ENCODE measurements at places on chromosomes 12 and 14.

DNA sequence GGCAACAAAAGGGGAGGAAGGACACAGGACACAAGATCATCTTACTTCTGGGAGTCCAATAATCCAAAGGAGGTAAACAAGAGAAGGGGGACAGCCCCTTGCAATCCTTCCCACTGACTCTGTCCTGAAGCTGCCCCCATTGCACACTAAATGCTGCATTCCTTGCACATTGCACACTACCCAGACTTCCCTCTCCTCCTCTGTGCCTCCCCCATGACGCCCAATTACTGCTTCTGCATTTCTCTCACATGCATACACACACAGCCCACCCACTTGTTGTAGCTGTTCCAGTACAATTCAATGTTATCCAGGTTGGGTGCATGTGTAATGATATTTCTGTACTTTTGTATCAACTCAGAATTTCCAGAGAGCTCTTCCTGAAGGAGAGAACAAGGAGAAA lies 5.5 kb downstream of the NDRG2 start:
- DNase-seq: no peak

- DNase-seq: no peak
These were observed 10.2 kb downstream of the HEATR5A start for GRCh38 chr14:31410048-31410650.

- peak; percentile 52 for DNase-seq
These were observed 18.6 kb upstream of the PRKAB1 start for GRCh38 chr12:119649202-119649808.

- DNase-seq: no peak
These were observed 90.3 kb downstream of the RPS6KA5 start for GRCh38 chr14:90970167-90970600.

DNA sequence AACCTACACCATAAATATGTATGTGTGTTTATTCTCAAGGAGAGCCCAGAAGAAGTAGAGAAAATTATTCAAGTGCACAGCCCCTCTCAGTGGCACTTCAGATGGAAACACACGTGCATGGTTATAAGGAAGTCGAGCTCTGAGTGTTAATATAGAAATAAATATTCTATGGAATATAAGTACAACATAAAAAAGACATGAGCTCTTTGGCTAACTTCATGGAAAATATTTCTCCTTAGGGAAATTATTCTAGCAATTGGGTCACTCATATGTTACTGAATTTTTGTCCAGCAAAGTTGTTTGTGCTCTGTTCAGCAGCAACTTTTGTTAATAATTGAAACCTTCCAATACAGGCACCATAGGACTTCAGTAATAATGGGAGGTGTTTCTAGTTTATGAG lies 939.0 kb downstream of the LRFN5 start:
- DNase-seq: no peak

DNA sequence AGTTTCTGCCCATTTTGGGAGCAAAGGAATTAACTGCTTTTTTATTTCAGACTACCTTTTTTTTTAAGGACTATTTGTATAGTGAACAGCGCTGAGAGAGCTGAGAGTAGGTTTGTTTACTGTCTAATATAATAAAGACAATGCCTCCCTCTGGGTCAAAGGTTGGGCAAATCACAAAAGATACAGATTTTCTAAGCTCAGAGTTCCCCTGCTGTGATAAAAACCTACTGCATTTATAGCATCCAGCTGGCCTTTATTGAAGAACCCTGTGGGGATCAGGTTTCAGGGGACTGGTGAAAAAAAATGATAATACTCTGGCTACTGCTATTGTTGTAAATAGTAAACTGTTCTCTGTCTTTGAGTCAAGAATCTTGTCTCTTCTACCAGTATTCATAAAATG lies 28.7 kb downstream of the CCDC59 start:
- DNase-seq: no peak

GRCh38 chr14:99213101-99213500 lies 58.9 kb downstream of the BCL11B start:
- DNase-seq: no peak

DNA sequence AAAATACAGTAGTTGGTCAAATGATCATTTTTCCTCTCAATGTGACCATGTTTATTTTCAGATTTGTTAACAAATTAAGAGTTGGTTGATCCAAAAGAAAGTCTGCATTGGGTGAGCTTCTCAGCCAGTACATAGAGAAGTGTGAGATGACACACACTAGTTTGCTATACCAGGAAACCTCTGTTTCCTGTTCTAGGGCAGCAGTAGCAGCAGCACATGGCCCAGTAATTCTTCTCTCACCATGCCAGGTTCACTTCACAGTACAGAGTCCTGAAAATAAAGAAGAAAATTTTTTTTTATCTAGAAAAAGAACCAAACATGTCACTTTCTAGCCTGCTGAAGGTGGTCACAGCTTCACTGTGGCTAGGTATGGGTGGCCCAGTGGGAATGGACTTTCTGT lies 250.2 kb upstream of the OR4E1 start:
- DNase-seq: no peak

DNA sequence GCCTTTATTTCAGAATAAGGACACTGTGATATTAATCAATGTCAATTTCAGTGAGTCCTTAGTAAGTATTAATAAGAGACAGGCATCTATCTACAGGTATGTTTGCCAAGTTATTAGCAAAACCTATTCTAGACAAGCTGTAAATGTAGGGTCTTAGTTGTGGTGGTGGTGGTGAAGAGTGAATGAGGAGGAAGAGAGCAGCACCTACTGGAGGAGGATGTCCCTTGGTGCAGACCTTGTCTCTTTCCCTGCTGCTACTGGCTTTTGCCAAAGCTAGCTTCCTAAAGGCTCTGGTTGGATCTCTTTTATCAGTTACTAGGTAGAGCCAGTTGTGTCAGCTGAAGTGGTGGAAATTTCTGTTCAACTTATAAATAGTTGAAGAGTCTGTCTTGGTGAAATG lies 304.8 kb upstream of the ATP2B1 start:
- DNase-seq: no peak

DNA sequence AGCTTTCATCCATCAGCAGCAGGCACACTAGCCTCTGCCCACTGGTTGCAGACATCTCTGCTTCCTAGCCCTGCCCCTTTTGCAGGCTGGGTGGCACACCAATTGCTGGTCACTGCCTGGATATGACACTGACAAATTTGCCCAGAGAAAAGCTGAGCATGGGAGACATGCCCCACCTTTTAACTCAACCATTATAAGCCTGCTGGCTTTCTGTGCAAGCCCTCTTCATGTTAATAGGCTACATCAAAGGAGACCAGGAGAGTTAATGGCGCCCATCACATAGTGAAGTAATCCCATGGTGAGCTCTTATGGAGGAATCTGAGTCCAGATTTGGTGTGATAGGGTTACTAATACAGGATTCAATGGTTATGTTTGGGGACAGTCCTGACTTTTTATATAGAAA lies 139.2 kb downstream of the KICS2 start:
- DNase-seq: no peak

DNA sequence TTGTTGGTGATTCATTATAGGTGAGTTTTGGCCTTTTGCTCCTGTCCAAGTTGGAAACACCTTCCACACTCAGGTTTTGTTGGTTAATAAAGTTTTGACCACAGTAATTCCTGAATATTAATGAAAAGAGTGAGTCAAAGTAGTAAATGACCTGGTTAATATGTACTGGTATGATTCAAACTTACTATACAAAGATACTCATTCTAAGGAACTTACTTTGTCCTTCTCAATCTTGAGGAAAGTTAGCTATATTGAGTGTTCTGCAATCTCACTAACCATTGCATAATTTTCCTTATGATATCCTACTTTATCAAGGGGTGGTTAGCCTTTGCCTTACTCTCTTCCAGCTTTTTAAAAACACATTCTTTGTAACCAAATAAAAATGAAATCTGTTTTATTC lies 20.9 kb upstream of the HECTD1 start:
- DNase-seq: no peak

GRCh38 chr12:30928356-30929244 lies 2.1 kb downstream of the TSPAN11 start:
- no peak for DNase-seq

DNA sequence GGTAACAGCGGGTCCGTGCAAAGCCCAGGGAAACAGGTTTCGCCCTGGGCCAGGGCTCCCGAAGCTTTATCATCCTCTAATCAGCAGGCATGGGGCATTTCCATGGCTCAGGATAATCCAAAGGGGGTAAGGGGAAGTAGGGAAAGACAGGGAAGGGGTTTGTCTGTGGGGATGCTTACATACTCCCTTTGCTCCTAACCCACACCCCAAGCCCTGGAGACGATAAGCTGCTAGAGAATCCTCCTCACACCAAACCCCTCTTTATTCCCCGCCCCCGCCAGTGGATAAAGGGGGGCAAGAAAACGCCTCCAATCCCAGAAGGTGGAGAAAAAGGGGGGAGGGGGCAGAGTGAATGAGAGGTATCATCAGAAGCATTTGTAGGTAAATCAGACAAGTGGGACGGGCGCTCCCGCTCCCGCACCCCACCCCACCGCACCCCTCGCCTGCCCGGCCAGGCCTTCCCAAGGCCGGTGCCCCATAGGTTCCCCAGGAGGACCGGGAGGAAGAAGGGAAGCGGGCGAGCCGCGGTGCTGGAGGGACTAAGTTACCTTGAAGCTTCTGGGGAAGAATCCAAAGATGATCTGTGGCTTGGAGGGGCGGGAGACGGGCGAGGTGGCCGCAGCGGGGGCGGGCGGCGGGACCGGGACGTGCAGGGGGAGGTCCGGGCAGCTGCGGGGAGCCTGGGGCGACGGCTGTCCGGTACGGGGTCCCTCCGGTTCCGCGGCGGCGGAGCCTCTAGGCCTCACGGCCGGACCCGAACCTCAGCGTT lies 762 bp downstream of the PPP2R5E start:
- no peak for DNase-seq

- no peak for DNase-seq
These were observed 1.6 kb upstream of the ARID4A start for GRCh38 chr14:58296726-58297125.

GRCh38 chr14:91237219-91237618 lies 7.3 kb downstream of the GPR68 start:
- no peak for DNase-seq

DNA sequence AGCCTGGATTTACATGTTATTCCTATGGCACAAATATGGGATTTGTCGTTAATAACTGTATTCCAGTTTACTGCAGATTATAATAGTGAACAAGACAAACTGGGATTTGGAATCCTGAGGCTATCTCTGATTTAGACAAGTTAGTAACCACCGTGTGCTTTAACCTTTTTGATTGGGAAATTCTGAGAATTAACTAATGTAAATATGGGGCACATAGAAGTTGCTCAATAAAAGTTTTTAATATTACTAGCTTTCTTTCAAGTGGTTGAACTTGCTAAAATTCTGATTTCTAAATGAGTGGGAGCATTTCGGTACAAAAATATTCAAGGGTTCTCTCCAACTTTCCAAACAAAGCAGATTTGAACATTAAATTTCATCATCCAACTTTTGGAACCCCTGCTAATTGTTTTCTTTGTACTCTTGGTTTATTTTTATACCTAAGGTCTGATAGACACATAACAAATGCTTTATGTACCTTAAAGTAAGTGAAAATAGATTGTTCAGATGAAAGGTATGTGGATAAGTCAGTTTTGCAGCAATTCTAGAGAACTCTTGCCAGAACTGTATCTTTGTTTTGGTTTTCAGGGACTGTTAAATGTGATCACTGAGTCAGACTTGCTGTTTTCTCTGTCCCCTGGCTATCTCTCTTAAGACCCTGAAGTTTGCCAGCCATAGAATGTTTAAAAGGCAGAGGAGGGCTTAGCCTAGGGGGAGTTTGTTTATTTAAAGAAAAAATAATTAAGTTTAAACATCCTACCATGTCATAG lies 57.5 kb downstream of the FRS2 start:
- DNase-seq: no peak

DNA sequence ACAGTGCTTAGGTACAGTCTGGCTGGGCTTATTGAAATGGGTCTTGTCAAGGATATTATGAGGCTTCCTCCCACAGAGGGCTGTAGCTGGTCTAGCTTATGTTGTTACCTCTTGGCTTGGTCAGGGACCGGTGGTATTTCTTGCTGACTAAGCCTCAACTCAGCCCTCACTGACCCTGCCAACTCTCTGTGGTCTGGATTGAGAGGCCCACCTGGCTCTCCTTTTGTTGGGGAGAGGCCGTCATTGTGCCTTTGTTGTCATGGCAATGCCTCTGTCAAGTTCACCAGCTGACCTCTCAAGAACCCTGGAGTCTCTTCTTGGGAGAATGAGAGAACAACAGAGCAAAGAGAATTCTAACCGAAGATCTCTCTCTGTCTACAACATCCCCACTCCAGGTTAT lies 245.6 kb upstream of the NPAS3 start:
- no peak for DNase-seq

- peak; percentile 27 for DNase-seq
These were observed 36.0 kb upstream of the SNX6 start for GRCh38 chr14:34665785-34666435.

DNA sequence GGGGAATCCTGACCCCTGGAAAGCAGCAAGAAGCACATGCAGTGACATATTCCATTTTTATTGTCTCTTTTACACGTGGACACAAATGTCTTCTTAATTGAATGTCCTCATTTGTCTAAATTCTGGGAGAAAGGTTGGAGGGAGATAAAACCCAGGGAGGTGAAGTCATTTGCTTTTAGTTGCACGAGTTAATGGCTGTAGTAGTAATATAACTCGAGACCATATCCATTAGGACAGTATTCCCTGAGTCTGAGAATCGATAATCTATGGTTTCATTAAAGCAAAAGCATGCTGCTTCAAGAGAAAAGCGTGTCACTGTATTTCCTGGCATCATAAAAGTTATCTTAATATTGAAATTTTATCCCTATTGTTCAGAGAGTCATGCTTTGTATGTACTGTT lies 216.0 kb upstream of the PELI2 start:
- DNase-seq: no peak

DNA sequence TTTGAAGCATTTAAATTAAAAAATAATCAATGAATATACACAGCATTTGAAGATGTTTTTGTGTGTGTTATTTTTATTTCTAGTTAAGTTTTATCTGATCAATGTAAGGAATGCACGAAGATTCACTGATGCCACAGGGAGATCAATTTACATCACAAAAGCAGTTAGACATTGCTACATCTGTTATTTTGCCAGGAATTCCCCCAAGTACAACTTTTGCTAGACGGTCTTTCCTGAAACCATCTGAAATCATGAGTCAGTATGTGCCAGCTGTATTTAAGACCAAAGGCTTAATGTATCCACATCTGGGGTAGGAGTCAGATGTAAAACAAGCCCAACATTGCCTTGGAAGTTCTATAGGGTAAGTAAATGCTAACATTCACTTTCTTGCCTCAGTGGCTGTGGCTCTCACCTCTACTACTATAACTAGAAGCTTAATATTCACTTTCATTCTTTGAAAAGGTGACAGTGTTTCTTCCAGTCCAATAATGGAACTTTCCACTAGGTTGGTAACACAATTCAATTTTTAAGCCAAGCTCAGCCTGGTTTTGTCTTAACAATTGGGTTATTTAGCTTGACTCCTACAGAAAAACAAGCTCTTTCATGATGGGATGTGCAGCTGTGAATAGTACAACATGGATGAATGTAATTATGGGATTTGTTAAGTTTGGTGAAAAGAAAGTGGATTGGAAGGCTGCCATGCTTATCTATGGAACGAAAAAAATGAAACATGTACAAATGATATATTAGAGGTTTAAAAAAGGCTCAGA lies 385.4 kb upstream of the TMEM132C start:
- DNase-seq: no peak

DNA sequence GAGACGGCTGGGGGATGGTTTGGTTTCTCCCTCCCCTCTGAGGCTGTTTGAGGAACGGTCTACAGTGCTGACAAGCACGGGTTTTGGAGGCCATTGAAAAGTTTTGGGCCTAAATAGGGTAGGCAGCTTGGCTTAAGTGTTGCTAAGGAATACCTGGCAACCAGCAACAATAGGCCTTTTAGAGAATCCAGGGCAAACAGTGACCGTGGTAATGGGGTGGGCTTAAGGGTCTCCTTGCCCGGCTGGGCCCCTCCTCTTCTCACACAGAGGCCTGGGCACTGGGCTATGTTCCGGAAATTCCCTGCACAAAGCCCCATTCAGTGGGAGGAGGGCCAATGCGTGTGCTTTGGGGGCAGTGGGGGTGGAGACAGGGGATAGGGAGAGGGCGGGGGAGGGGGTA lies 55.4 kb downstream of the ASCL1 start:
- DNase-seq: no peak
